RWPE1 (cell line): ENCODE measurements at places on chromosomes 6 and 20.

DNA sequence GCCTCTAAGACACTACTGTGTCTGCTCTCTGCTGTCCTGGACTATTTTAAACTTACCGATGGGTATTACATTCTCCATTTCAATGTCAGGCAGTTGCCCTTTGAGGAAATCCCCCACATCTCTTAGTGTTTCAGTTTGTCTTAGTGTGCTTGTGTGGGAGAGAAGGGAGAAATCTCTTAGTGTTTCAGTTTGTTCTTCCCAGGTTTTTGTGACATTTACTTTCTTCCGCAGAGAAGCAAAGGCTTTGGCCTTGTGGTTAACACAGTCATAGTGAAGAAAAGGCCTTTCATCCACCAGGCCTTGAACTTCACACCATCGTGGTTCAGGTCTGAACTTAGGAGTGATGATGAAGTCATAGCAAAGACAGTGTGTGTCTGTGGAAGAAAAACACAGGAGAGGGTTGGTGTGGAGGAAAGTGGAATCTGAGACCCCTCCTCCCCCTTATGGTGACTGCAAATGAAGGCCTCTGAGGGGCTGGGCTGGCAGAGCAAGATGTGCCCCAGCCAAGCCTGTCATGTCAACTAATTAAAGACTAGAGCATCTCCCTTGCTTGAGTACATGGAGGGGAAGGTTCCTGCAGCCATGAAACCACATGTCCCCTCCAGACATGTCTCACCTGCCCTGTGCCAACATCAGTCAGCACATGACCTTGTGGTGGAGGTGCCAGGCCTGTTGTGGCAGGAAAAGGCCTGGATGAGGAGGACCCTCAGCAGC lies 23.9 kb downstream of the RAET1L start:
- DNase-seq = no peak

- DNase-seq = no peak
These were observed 137.5 kb upstream of the SLC24A3 start for GRCh38 chr20:19074828-19075516.

DNA sequence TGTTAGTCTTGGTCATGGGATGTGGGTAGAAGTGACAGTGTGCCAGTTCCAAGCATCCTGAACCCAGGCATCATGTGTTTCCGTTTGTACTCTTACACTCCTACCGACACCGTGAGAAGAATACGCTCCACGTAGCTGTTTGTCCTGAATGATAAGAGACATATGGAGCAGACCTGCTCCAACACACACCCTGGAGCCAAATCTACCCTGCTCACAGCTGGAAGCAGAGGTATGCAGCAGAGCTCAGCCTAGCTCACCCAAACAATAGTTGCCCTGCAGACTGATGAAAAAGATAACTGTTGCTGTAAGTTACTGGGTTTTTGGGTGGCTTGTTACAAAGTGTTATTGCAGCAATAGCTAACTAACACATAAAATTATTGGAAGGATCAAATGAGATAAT lies 14.3 kb upstream of the PDSS2 start:
- no peak for DNase-seq

- no peak for DNase-seq
These were observed 155.3 kb downstream of the PRKN start for GRCh38 chr6:162572240-162572639.

GRCh38 chr20:61596687-61597330 lies 344.7 kb downstream of the CDH4 start:
- no peak for DNase-seq

GRCh38 chr6:3601570-3601969 lies 144.7 kb upstream of the SLC22A23 start:
- DNase-seq = no peak

DNA sequence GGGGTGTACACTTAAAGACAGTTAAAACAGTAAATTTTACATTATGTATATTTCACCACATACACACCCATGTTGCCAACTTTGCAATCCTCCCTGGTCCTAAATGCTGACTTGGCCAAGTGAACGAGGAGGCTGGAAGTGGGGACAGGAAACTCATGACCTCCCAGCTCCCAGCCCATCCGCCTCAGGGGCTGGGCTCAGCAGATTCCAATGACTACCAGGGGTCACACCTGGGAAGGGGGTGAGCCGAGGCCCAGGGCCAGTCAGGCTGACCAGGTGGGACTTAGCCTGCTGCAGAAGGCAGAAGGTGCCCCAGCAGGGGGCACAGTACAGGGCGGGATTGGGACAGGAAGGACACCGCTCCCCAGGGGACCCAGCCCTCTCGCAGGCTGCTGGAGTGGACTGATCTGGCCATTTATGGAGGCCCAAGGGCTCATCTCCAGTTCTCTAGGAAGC lies 2.4 kb downstream of the SIGLEC1 start:
- no peak for DNase-seq
